Frontal cortex (tissue), 4 donors: ENCODE measurements at places on chromosomes 4 and X.

- no peak for DNase-seq
Observed at GRCh38 chr4:123452616-123453015, 56.0 kb downstream of the SPRY1 start.

DNA sequence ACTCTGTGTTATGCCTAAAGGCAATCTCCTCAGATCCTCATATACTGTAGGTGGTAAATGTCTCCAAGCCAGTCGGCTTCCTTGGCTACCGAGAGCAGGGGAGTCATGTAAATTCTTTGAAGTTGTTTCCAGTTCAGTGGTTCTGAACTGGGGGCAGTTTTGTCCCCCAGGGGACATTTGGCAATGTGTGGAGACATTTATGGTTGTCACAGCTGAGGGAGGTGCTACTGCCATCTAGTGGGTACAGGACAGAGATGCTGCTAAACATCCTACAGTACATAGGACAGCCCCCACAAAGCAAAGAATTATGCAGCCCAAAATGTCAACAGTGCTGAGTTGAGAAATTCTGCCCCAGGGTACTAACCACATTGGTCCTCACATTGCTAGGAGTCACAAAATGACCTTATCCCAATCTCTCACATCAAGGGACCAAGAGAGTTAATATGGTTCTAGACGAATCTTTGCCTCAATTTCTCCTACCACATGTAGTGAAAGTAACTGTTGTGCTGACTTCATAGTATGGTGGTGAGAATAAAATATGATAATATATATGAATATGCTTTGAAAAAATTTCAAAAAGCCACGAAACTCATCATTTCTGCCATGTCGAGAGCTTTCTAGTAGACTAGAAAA, 104.4 kb upstream of the ARHGAP24 start:
- no peak for DNase-seq

- DNase-seq, result no peak
Observed at GRCh38 chr4:11471618-11472017, 42.9 kb upstream of the HS3ST1 start.

- no peak for DNase-seq
Observed at GRCh38 chr4:30945586-30945985, 225.4 kb downstream of the PCDH7 start.

DNA sequence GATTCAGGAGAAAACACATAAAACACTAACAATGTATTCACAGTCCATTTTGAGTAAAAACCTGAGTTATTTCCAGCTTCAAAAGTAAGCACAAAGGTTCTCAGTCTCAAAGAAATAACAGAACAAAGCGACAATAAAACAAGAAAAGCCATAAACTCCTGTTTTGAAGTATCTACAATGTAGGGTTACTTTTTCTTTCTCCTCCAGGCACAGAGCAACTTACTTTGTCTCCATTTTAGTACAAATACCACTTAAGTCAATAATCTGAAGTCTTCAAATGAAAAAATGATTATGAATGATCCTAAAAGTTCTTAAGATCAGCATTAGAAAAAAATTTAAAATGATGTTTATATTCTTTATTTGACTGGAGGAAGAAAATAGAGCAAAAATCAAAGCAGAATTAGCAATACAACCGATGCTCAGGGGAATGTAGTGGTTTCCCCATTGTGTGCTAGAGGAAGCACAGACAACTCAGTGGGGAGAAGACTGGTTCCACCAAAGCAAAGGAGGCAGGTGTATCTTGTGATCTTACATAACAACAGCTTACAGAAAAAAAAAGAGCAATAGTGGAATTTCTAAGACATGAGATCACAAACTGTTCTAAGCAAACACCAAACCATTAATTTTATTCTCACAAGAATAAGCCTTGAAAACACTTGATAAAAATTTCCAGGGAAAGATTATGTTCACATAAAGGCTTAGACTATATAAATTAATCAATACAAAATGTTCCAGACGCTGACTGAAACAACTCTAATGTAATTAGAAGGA, 35.1 kb downstream of the EPHA5 start:
- no peak for DNase-seq

- no peak for DNase-seq
Observed at GRCh38 chrX:17597836-17598439, 139.4 kb upstream of the SCML1 start.

DNA sequence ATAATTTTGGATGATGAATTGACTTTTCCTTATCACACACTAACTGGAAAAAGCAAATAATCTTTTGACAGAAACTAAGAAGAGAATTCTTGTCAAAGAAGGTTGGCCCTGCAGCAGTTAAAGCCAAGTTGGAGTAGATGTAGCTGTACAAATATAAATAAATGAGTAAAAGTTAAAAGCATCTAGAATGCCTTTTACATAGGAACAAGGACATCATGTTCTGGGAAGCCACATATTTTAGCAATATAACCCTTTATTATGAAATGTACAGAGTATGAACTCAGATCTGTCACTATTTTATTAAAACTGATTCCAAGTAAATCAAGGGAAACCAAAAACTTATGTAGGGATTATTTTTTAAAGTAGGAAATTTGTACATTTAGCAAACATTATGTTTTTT, 269.4 kb upstream of the FAT4 start:
- no peak for DNase-seq

DNA sequence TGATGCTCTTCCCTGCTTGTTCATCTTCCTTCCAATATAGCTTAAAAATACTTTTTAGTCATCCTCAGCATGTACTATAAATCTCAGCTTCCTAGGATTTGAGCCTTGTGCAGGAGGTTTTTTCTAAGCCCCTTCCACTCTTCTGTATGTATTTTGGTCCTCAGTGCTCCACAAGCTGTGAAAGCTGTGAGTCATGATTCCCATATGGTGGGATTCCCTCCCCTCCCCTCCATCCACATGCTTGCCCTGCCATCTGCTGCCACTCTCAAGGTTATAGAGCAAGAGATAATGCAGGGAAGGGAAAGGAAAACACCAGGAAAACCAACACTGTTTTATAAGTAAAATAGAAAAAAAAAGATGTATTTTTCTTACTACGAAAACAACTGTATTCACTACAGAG, 58.5 kb upstream of the AP1S2 start:
- no peak for DNase-seq

GRCh38 chrX:65195621-65196020, 219.4 kb upstream of the ZC4H2 start:
- DNase-seq, result no peak

DNA sequence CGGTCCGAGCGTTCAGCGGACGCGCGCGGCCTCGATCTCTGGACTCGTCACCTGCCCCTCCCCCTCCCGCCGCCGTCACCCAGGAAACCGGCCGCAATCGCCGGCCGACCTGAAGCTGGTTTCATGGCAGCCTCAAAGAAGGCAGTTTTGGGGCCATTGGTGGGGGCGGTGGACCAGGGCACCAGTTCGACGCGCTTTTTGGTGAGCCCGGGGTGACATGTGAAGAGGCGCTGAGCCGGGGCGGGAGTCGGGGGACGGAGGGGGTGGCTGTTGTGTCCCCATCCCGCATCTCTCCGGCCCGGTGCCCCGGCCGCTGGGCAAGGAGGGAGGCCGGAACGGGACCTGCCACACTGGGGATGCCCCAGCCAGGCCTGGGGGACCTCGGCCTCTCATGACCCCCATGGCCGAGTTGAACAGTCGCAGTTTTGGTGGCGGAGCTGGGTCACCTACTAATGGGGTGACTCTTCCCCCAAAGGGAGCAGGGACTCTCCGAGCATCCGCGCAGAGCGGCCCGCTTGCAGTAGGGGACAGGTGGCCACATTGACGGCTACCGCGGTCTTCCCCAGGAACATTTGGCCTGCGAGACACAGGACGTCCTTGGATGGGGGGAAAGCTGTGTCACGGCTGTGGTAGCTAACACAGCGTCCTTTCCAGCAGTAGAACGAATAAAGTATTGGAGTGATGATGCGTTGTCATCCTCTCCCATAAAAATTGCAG, at the start of gene GK:
Gene GK (plus strand): TSS at position 9 of the 717 bp plus-strand sequence. CDS start 115 bp downstream, at position 124.
- no peak for DNase-seq

DNA sequence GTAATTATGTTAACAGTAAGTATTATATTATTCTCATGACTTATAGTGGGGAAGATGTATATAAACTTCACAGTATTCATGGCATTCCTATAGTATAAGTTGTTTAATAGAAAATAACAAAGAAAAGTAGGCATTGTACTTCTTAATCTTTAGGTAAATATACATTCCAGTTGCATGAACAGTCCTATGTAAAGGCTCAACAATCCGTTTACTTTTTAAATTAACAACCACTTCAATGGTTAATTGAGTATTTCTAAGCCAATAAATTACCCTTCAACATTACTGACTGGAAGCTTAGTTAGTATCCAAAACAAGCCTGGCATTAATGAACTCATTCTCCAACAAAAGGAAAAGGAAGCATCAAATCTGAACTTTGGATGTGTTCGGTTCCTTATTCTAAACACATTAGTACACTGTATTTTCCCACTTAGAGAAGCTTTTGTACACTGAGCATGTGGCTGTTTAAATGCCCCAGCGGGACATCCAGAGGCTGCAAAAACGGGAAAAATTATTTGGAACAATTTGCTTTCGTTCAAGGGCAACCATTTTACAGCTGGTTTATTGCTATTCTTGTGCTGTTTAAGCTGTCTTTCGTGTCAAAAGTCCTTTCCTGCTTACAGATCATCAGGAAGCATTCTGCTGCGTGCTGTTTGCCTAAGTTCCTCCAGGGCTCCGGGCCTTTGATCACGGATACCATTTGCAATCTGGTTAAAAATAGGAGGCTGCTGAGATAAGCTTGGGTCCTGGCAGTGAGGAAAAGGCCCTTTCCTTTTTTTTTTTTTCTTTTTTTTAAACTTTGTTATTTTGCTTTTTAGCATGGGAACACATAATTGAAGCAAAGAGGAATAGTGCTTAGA, 460.3 kb downstream of the SPRY1 start:
- no peak for DNase-seq

DNA sequence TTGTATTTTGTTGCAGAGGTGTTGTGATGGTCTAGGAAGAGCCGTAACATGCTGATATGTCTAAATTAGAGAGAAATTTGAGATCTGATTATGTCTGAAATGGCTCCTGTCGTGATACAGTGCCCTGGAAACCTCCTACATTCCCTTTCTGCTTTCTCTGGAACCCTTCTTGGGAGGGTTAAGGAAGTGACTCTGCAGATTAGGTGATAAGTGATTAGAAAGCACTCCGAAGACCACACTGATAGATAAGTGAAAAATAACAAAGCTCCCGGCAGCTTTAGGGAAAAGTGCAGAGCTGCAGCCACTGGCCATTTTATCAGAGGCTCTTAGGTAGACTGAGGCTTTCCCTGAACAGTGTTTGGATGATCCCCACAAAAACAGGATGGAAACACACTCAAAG, 110.6 kb downstream of the MGST2 start:
- DNase-seq, result no peak

GRCh38 chrX:12611471-12611870, 179.7 kb upstream of the PRPS2 start:
- no peak for DNase-seq
